ENCODE measurements at places on chromosomes 13 and 19.

GRCh38 chr13:97986835-97987234 is 33.4 kb downstream of the IPO5 start:
- DNase-seq: no peak

- no peak for DNase-seq
Observed at GRCh38 chr13:104650431-104650830, 1584.2 kb upstream of the SLC10A2 start.

DNA sequence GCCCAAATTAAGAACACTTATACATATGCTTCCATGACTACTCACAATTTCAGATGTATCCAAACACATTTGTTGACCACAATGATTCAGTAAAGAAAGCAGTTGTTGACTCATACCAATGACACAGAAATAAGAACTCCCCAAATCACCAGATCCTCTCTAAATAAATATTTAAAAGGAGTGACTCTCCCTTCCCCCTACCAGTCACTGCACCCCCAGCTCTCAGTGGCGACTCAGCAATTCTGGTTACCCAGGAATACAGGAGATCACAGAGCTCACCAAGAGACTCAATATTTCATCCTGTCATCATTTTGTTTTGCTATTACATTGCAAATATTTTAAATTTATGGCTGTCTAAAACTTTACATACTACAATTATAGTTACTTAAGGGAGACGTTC is 131.5 kb downstream of the RGCC start:
- no peak for DNase-seq

GRCh38 chr19:4496304-4496703 is 22.0 kb downstream of the PLIN4 start:
- no peak for DNase-seq

GRCh38 chr13:97142452-97142851 is 79.7 kb upstream of the MBNL2 start:
- no peak for DNase-seq

- no peak for DNase-seq
Observed at GRCh38 chr13:110914081-110914330, 863 bp downstream of the ANKRD10 start.

- no peak for DNase-seq
Observed at GRCh38 chr13:47081850-47082249, 185.0 kb upstream of the HTR2A start.

GRCh38 chr13:113084094-113084942 is 21.3 kb upstream of the F7 start:
- no peak for DNase-seq

- DNase-seq: no peak
Observed at GRCh38 chr19:43311706-43312105, 41.8 kb upstream of the CD177 start.

DNA sequence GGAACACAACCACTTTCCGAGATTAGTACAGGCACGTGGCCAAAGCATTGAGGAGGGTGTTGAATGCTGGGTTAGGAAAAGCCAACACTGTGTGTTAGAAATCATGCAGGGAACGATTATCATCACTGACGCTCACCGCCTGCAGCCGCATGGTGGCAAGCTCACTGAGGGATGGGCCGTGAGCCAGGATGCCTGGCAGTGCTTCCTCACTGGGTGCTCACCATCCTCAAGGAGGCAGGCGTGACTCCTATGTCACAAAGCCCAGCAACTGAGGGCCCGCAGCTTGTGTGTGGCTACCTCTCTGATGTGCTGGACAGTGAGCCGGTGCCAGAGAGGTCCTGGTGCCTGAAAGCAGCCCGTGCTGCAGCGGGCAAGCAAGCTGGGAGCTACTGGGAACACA is 30.4 kb upstream of the TIMM44 start:
- no peak for DNase-seq

GRCh38 chr13:50026788-50027473 is 11.7 kb downstream of the KCNRG start:
- no peak for DNase-seq

GRCh38 chr13:84430446-84430845 is 548.2 kb upstream of the SLITRK1 start:
- DNase-seq: no peak

GRCh38 chr13:47908197-47908902 is 92.7 kb downstream of the SUCLA2 start:
- no peak for DNase-seq

- DNase-seq: no peak
Observed at GRCh38 chr13:19150712-19151228, 30.9 kb downstream of the TUBA3C start.

GRCh38 chr19:48806518-48806817 is 4.4 kb downstream of the BCAT2 start:
- DNase-seq: no peak

- DNase-seq: no peak
Observed at GRCh38 chr19:45938733-45939319, 24.2 kb upstream of the NANOS2 start.

GRCh38 chr13:49566461-49566860 is 18.9 kb downstream of the RCBTB1 start:
- no peak for DNase-seq

DNA sequence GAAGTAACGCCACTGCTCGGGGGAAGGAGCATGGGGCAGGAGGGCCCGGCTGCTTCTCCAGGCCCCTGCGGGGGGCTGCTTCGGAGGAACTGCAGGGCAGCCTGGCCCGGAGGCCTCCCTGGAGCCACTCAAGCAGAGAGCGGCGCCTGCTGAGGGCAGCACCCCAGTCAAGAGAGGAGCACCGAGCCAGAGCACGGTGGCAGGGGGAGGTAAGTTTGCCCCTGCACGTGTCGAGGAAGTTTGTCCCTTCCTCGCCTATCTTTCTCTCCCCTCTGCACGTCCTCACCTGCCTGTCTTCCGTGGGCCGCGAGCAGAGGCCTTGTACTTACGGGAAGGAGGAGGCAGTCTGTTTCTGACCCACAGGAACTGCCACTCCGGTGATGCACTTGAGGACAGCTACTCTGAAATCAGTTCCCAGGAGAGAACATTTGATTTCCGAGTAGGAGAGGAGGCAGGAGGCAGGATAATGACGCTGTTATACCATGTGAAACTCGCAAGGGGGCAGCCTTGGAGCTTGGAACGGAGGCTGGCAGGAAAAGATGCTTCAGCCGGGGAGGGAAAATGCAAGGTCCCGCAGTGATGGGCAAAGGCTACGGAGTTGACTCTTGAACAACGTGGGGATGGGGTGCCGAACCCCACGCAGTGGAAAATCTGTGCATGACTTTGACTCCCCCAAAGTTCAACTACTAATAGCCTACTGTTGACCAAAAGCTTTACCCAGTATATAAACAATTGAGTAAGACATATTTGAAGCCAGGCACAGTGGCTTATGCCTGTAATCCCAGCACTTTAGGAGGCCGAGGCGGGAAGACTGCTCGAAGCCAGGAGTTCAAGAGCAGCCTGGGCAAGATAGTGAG is 5.0 kb downstream of the FFAR1 start:
- DNase-seq: no peak

DNA sequence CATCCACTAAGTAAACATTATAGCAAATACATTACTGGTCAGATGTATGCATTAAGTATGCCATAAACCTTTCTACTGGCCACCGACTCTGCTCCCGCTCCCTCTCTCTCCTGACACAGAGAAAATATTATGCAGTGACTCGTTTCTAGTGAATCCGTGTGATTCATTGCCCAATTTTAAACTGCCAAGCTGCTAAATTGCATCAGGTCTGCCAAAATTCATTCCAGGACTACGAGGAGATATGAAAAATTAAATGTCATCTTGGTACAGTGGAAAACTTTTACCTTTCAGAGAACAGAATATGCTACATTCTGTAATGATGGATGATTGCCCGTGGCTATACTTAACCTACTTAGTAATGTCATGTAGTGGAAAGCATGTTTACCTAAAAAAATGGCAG is 368.8 kb upstream of the TSHZ3 start:
- no peak for DNase-seq

GRCh38 chr13:98664924-98665637 is 87.4 kb downstream of the SLC15A1 start:
- no peak for DNase-seq

GRCh38 chr19:7262470-7262869 is 31.7 kb downstream of the INSR start:
- no peak for DNase-seq

- no peak for DNase-seq
Observed at GRCh38 chr13:112893570-112894422, 75.2 kb upstream of the MCF2L start.

- no peak for DNase-seq
Observed at GRCh38 chr13:97342136-97342535, 91.8 kb upstream of the RAP2A start.

DNA sequence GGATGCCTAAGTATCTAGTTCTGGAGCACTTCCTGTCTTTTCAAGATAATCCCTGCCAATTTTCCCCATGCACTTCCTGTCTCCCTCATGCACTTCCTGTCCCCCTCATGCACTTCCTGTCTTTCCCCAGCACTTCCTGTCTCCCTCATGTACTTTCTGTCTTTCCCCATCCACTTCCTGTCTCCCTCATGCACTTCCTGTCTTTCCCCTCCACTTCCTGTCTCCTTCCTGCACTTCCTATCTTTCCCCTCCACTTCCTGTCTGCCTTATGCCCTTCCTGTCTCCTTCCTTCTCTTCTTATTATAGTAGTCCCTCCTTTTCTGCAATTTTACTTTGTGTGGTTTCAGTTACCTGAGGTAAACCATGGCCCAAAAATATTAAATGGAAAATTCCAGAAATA is 3.0 kb upstream of the TNNT1 start:
- no peak for DNase-seq

- DNase-seq: no peak
Observed at GRCh38 chr19:51466723-51467122, 8.5 kb upstream of the SIGLEC8 start.

DNA sequence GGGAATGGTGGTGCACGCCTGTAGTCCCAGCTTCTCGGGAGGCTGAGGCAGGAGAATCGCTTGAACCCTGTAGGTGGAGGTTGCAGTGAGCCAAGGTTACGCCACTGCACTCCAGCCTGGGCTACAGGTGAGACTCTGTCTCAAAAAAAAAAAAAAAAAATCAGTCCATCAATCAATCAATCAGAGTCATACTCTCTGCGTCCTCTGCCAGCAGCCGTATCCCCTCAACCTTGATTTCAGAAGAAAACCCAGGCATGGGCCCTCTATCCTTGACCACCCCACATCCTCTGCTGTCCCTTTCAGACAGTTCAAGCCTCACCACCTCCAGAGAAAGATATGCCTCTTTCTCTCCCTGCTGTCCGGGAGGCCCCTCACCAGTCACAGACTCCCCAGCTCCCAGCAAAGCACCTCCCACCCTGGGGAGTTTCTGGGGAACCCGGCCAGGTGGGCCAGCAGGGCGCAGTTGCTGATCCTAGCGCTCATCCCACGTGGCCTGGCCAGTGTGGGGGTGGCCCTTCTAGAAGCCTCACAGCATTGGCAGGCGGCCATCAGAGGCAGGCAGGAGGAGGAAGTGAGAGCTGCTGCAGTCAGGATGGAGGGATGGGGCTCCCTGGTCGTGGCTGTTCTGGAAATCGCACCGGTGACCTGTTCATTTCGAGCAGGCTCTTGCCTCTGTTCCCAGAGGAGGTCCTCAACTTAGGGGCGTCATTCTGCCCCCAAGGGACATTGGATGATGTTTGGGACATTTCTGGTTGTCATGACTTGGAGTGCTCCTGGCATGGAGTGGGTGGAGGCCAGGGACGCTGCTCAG is 10.2 kb upstream of the JSRP1 start:
- DNase-seq: no peak

DNA sequence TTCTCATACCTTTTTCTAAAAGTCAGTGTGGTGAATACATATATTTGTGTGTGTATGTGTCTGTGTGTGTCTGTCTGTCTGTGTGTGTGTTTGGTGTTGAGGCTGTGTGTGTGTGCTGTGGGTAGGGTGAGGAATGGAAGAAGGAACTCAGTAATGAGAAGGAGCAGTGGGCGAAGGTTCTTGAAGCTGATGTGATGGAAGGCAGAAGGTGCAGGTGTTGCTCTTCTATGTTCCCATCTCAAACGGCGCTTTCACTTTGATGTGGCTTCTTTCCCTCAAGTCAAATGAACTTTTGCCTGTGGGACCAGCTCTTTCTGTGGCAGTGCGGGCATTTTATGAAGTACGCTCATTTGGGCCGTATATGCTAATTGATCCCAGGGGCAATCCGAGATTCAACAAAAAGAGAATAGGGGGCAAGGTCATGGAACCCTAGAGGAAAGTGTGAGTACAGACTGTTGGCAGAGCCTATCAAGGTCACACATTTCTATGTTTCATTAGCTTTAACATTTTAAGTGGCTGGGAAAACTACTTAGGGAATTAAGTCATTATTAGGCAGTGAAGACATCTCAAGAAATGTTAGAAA is 15.2 kb downstream of the BIVM start:
- no peak for DNase-seq

- DNase-seq: no peak
Observed at GRCh38 chr13:97535614-97536013, 101.6 kb downstream of the RAP2A start.

GRCh38 chr19:31568724-31569123 is 219.5 kb upstream of the TSHZ3 start:
- no peak for DNase-seq

DNA sequence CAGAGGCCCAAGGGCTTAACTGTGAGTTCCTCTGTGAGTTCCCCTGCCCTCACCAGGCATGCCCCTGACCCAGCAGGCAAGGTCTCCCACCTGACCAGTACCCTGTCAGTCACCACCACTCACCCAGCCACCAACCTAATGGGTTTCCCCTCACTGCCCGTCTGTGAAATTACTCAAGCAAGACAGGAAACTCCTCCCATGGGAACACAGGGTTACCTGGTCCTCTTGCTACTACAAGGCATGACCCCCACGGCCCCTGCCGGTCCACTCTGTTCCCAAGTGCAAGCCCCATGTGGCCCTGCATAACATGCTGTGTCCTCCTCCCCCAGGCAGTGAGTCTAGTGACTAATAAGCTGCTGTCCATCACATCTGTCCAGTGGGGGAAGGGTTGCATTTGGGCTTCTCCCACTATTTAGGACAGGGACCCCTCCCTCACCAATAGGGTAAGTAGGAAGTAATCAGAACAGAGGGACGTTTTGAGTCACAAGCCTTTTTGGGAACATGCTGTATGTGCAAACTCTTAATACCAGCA is 8.0 kb upstream of the DHRS12 start:
- DNase-seq: no peak

DNA sequence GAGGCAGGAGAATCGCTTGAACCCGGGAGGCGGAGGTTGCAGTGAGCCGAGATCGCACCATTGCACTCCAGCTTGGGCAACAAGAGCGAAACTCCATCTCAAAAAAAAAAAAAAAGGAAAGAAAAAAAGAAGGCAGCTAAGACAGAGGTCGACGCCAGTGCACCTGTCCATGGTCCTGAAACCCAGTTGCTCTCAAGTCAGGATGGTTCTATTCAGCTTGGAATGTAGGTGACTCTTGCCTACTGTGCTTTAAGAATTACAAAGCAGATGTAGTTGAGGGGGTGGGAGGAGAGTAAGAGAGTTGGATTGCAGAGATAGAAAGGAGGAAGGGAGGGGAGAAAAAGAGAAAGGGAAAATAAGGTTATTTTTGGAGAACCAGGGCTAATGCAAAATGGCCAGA is 18.7 kb downstream of the CACNG7 start:
- no peak for DNase-seq

GRCh38 chr19:40995355-40995754 is 4.3 kb downstream of the CYP2B6 start:
- no peak for DNase-seq

GRCh38 chr19:48290771-48291488 is 21.0 kb downstream of the ZNF114 start:
- no peak for DNase-seq

All from vagina (tissue), 2 donors.